ENCODE measurements at places on chromosomes 2 and 18. TPM values are rescaled to one million over a fixed set of nuclear protein-coding genes. Genes with fewer than 3 reads are reported as not detected.

- H3K27ac ChIP-seq = no peak overlapping the region
- H3K4me3 ChIP-seq = no peak overlapping the region
- H3K36me3 ChIP-seq = no peaks in the 10 kb centered on the region
Measured at GRCh38 chr18:58983260-58984155, 118.8 kb downstream of the ZNF532 start.

- no peaks in the 10 kb centered on the region for H3K36me3 ChIP-seq
- no peak overlapping the region for H3K4me3 ChIP-seq
- no peaks in the 10 kb centered on the region for H3K4me1 ChIP-seq
- no peaks in the 10 kb centered on the region for H3K27me3 ChIP-seq
- no peak for DNase-seq
- H3K27ac ChIP-seq = peak overlapping the region; percentile 30
Measured at GRCh38 chr2:216932863-216933548, 73.1 kb upstream of the TNP1 start.

The C2orf66 gene
- total RNA-seq = not detected

GRCh38 chr2:210844016-210844415, 287.6 kb downstream of the CPS1 start:
- no peaks in the 10 kb centered on the region for H3K36me3 ChIP-seq
- H3K4me1 ChIP-seq = no peaks in the 10 kb centered on the region
- H3K4me3 ChIP-seq = no peak overlapping the region
- H3K27me3 ChIP-seq = no peaks in the 10 kb centered on the region
- DNase-seq = no peak

GRCh38 chr18:8359076-8359475, 250.2 kb upstream of the RAB12 start:
- DNase-seq = no peak
- H3K4me3 ChIP-seq = no peak overlapping the region
- no peaks in the 10 kb centered on the region for H3K27me3 ChIP-seq
- no peaks in the 10 kb centered on the region for H3K4me1 ChIP-seq

The SOX11 gene
- not detected for total RNA-seq

Measured in tibial nerve (tissue), 4 donors.